ENCODE measurements at places on chromosomes 2 and 18.

DNA sequence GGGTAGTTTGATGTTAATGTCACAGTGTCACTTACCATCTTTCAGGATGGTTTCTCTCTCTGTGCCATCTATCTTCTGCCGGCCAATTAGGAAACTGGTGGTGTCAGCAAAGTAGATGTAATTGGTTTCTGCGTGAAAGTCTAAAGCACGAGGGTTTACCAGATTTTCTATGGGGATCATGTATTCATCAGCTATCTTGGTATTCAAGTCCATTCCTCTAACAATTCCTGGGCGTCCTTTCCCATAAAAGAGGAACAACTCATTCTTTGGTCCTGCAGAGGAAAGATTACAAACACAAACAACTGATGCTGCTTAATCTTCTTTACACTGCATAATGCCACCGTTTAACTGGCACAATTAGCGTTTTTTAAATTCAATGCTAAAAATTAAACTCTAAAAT, 1081.9 kb downstream of the LRP1B start:
- no peak for DNase-seq

- DNase-seq = no peak
These were observed 204.8 kb downstream of the ANAPC1 start for GRCh38 chr2:111679202-111679601.

- DNase-seq = no peak
These were observed 136.0 kb downstream of the EML6 start for GRCh38 chr2:54859416-54859815.

DNA sequence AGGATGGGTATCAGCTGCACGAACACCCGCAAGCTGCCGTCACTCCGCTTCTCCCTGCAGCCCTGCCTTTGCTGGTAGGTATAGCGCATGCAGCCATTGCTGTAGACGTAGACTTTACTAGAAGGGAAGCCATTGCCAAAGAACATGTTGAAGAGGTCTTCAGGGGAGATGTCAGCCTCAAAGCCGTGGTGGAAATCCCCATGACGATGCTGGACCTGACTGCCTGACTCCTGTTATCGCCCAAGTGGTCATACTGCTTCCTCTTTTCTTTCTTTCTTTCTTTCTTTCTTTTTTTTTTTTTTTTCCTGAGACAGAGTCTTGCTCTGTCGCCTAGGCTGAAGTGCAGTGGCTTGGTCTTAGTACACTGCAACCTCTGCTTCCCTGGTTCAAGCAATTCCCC, 68.7 kb upstream of the SPRED2 start:
- no peak for DNase-seq

DNA sequence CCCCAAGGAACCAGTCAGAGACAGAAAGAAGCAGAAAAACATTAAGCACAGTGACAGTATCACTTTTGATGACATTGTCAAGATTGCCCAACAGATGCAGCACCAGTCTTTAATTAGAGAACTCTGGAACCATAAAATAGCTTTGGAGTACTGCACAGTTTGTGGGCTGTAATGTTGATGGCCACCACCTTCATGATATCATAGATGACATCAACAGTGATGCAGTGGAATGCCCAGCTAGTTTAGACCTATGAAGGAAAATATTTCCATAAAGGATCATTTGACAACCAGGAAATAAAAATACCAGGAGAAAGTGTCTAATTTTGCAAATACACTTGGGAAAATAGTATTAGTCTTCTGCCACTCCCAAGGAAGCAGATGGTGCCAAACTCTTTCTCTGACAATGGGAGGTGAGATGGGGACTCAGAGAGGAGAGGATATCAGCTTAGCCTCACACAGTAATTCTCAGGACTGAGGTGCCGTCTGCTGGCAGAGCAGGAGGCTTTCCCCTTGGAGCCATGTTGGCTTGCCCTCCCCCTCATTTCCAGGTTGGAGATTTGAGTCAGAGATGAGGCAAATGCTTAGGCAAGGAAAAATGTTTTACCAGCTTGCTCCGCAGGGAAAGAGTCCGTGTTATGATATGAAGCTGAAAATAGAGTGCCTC, 107.5 kb upstream of the CELF4 start:
- no peak for DNase-seq

DNA sequence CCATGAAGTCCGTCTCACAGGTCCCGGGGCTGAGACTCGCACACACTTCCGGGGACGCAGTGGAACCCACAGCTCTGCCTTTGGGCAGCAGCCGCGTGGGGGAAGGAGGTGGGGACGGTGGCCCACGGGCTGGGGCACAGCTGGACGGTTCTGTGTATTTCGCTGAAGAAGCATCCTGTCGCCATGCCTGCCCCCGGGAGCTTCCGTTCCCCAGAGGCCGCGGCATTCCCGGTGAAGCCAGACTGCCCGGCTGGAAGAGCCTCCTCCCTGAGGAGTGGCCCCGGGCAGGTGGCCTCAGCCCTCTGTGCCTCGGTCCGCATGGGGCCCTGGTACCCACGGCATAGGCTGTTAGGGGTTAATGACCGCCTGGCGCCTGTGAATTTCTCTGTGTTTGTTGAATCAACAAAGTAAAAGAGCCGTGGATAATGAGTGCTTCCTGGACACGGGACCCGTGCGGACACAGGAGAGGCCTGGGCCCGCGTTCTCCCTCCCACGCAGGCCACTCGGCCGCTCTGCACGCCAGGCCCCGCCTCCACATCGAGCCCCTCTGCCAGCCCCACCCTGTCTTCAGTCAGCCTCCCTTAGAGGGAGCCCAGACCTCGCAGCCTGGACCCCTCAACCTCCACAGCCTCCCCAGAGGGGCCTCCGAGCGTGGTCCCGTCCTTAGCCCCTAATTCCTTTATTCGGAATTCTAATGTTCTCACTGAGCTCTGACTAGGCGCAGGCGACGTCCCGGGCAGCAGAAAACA, 51.0 kb downstream of the KCNG2 start:
- no peak for DNase-seq

All from stimulated activated CD4-positive, alpha-beta T cell treated with anti-CD3 and anti-CD28 coated beads, Interleukin-12 subunit alpha, Interleukin-12 subunit beta, amount 100 ng/mL, for 4 hours (primary cell).